Camera-type eye (tissue), 1 donor: ENCODE measurements at places on chromosomes 16 and 17. TPM values are rescaled to one million over a fixed set of nuclear protein-coding genes. Genes with fewer than 3 reads are reported as not detected.

Gene KRTAP4-11
- not detected for total RNA-seq

Gene SLC52A1
- not detected for total RNA-seq

Gene IGFBP4
- 182 TPM for total RNA-seq

Gene MFAP4
- 84.2 TPM for total RNA-seq

Gene KRTAP2-1
- not detected for total RNA-seq

Gene OTOA
- 0.22 TPM for total RNA-seq

Gene TLCD2
- total RNA-seq: 4.1 TPM

Gene CSH1
- not detected for total RNA-seq

Gene ITGA2B
- 9.0 TPM for total RNA-seq

Gene DNAH2
- 0.60 TPM for total RNA-seq

Gene CXCL16
- total RNA-seq: 9.7 TPM

Gene TNFRSF13B
- not detected for total RNA-seq

Gene TMEM132E
- total RNA-seq: 15.3 TPM

Gene ZNF213
- 13.0 TPM for total RNA-seq

Gene WNK4
- 0.33 TPM for total RNA-seq

Gene TMEM101
- total RNA-seq: 35.7 TPM

Gene DHRS7C
- total RNA-seq: 1.7 TPM

Gene UTP18
- total RNA-seq: 48.5 TPM

Gene YBX2
- 1.3 TPM for total RNA-seq

Gene TBC1D3I
- not detected for total RNA-seq

Gene ITGA3
- total RNA-seq: 22.1 TPM

Gene KRT26
- not detected for total RNA-seq

Gene IKZF3
- 0.55 TPM for total RNA-seq

Gene PROCA1
- 5.4 TPM for total RNA-seq

Gene ABCA10
- 10.1 TPM for total RNA-seq

Gene TBX6
- 0.66 TPM for total RNA-seq

Gene CFAP97D1
- not detected for total RNA-seq

Gene MSLN
- total RNA-seq: 19.4 TPM

Gene SSTR5
- 2.4 TPM for total RNA-seq

Gene GCSH
- 34.5 TPM for total RNA-seq

Gene CPNE7
- 2.0 TPM for total RNA-seq

Gene CTRB1
- total RNA-seq: not detected

Gene ZG16
- not detected for total RNA-seq

Gene MYCBPAP
- 0.88 TPM for total RNA-seq

Gene HOXB1
- total RNA-seq: not detected

Gene KRT33B
- total RNA-seq: not detected

Gene PRRT2
- total RNA-seq: 32.2 TPM

Gene CCL2
- total RNA-seq: 15.1 TPM

Gene MILR1
- total RNA-seq: 2.0 TPM

Gene UMOD
- total RNA-seq: not detected

Gene SCIMP
- total RNA-seq: 0.77 TPM

Gene SPHK1
- total RNA-seq: 5.3 TPM

Gene PMFBP1
- 3.1 TPM for total RNA-seq

Gene DNAI2
- total RNA-seq: 0.44 TPM

Gene CACNG1
- 0.82 TPM for total RNA-seq

Gene ZCCHC14
- 45.5 TPM for total RNA-seq

Gene NPIPA7
- 3.7 TPM for total RNA-seq

Gene MMD
- total RNA-seq: 90.1 TPM

Gene FOXC2
- total RNA-seq: 2.8 TPM

Gene PIMREG
- total RNA-seq: 9.8 TPM

Gene CLEC19A
- 29.2 TPM for total RNA-seq

Gene TSC2
- 103 TPM for total RNA-seq

Gene KRT9
- total RNA-seq: not detected

Gene NR1D1
- 13.2 TPM for total RNA-seq

Gene CNGB1
- 50.7 TPM for total RNA-seq

Gene ODAD4
- 2.9 TPM for total RNA-seq

Gene KRT31
- not detected for total RNA-seq
